ENCODE measurements at places on chromosomes 7 and 10.

GRCh38 chr10:8504499-8504898 lies 450.0 kb downstream of the GATA3 start:
- no peak for DNase-seq

DNA sequence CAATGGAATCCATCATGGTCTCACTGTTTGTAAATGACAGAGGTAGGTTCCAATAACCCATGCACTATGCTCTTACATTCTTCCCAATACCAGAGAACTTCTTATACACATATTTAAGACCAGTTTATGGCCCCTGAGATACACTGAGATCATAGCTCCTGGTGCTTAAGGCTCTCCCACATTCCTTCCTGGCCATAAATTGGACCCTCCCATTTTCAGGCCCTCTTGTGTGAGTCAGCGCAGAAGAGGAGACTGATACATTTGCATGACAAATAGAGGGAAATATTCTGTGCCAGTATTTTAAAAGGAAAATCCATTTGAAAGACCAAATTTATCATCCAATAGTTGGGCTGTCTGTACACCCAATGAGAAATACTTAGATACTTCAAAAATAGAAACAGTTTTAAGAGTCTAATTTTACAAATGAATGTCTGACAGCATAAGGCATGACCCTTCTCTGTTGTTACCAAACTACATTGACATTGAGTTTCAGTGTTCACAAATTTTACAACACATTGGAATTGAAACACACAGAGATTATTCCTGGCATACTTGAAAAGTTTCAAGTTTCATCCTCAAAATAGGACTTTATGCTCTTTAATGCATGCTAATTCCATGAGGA lies 35.3 kb downstream of the SLC16A9 start:
- DNase-seq: no peak

DNA sequence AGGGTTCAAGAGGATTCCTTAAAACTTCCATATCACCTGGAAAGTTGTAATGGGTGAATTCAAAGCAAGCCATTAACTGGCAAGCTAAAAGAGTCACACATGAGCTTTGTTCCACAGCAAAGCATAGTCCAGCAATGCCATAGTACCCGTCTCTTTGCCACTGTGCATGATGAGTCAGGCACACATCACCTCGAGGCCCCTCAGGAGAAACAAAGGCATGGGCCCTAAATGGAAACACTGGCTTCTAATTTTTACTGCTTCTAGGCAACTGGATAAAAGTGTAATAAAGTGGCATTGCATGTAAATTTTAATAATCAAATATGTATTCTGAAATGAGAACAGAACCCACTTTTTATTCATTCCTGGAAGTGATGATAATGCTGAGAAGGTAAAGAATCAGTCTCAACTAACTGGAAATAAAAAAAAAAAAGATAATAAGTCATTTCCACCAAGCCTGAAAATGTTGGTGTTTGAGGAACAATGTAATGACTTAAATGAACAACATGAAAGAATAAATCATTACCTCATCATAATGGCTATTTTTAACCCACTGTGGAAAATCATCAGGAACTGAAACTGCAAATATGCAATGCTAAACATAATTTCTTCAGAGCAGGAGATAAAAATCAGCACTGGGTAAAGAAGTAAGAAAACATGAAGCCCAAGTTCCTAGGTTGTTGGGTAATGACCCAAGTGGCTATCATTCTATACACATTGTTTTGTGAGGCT lies 104.9 kb downstream of the CDK6 start:
- no peak for DNase-seq

DNA sequence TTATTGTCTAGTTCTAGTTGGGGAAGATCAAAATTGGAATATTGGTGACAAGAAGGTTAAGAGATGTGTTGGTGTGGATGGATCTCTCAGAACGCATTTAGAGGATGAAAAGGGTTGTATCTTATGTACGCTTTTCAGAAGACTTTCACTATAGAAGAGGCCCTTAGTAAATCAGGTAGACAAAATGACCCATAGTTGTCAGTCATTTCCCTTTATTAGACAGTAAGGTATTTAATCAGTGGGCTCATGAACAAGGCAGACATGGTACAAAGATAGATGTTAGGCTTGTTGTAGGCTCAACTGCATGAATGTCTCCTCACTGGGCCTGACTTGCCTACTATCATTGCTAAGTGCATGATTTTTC lies 359.2 kb downstream of the PHF14 start:
- no peak for DNase-seq

DNA sequence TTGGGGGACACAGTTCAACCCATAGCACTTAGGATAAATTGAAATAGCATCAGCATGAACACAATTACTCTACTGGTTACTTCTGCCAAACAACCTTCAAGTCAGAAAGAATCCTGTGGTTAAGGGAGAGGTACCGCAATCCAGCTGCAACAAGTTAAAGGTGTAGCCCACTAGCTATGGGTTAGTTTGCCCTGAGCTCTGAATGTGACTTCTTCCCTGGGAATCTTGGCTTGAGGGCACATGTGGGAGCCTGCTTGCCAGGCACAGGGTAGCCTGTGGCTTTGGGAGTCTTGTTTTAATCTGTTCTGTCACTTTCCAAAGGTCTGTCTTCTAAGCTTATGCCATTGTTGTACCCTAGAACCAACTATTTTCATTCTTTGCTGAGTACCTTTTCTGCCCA lies 8.9 kb upstream of the SGPL1 start:
- DNase-seq: no peak

GRCh38 chr7:139691253-139691781 lies 86.5 kb downstream of the HIPK2 start:
- DNase-seq: no peak

GRCh38 chr7:16764942-16765341 lies 11.4 kb downstream of the TSPAN13 start:
- no peak for DNase-seq

DNA sequence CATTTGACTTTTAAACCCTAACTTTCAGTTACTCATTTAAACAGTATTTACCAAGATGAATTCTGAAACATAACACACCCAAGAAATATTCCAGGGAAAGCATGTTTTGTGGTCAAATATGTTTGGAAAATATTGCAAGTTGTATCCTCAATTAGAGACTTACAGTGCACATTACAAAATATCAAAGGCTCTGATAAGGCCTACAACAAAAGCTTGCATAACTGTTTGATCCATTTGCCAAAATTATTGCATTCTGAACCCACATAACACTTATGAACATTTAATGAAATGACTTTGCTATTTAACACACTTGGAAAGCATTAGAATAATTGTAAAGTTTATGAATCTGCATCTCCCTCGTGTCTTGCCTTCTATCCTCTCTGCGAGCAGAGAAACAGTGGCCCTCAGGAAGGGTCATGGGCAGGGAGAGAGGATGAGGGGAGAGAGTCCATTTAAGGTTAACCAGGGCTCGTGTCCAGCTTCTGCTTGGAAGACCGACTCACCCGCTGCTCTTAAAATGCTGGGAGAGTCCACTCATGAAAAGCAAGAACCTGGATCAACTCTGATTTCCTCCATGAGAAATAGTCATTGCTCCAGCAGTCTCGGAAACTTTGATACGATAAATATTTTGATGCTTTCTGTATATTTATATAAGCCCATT lies 408.2 kb upstream of the ZMIZ1 start:
- no peak for DNase-seq

DNA sequence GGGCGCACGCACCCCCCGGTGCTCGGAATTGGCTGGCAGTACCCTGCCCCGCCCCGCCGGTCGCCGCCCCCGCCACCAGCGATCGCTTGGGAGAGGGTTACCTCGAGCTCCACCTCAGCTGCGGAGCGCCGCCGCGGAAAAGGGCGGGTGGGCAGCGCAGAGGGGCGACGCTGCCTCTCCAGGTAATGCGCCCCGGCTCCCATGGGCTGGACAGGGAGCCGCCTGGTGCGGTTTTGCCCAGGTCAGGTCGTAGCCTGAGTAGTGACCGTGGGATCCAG lies 1.3 kb downstream of the PFKFB3 start:
- DNase-seq: peak; percentile 18

- DNase-seq: no peak
These were observed 399.8 kb downstream of the HTR7 start for GRCh38 chr10:90458054-90458453.

DNA sequence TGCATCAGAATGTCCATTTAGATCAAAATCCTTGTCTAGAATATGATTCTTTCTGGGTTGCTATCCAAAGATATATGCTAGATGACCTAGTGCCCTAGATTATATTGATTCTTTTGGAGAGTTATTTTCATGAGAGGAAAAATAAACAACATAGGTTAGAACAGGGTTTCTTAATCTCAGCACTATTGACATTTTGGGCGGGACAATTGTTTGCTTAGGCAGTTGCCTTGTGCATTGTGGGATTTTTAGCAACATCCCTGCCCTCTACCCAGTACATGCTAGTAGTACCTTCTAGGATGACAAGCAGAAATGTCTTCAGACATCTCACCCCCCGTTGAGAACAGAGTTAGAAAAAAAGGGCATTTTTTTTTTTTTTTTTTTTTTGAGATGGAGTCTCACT lies 25.1 kb upstream of the LAMB1 start:
- no peak for DNase-seq

- DNase-seq: no peak
These were observed 150.1 kb upstream of the RHEB start for GRCh38 chr7:151669762-151670161.

- DNase-seq: no peak
These were observed 74.8 kb downstream of the LCOR start for GRCh38 chr10:96906864-96907263.

- no peak for DNase-seq
These were observed 91.8 kb downstream of the PRKAG2 start for GRCh38 chr7:151784853-151785680.

GRCh38 chr7:12139416-12139815 lies 71.7 kb upstream of the TMEM106B start:
- no peak for DNase-seq

DNA sequence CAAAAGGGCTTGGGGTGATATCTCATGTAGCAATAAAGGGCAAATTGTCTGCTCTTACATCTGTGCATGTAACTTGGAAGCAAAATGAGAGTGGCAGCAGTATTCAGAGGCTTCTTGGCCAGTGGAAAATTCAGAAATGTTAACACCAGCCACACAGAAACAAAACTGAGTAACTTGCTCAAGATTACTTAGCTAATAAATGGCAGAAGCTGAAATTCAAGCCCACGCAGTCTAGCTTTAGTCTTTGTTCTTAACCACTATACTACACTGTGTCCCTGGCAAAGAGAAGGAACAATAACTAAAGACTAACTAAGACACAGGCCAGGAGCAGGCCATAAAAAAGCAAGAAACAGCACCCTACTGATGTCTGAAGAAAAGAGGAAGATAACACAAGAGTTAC lies 185.9 kb upstream of the ASAH2 start:
- DNase-seq: no peak

GRCh38 chr7:40468891-40469864 lies 334.4 kb downstream of the SUGCT start:
- no peak for DNase-seq

GRCh38 chr10:108421266-108421665 lies 1256.8 kb upstream of the SORCS1 start:
- DNase-seq: no peak

- DNase-seq: no peak
These were observed 17.7 kb downstream of the GIMAP5 start for GRCh38 chr7:150754951-150755350.

GRCh38 chr10:132016514-132016913 lies 34.8 kb upstream of the BNIP3 start:
- no peak for DNase-seq

GRCh38 chr10:71600849-71601248 lies 118.7 kb downstream of the C10orf105 start:
- no peak for DNase-seq

DNA sequence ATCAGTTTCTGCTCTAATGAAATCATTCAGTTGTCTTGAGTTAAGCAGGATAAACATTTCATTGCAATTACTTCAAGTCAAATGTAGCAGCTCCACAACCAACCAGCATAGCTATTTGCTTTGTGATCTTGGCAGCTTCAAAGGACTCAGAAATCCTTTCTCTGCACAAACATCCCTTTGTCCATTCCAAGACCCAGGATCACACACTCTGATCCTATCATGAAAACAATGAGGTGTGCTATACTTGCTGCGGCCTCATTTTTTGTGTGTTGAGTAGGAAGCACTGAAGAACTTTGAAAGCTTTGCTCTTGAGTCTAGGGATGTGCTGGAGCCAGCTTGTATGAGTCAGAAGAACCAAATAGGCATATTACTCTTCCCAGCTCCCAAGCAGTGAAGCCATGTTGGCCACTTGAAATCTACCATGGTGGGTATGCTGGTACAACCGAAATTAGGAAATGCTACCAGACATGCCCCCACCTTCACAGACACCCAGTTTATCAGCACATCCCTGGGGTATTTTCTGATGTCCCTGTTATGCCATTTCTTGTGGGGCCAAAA lies 199.4 kb upstream of the PRSS58 start:
- DNase-seq: no peak

DNA sequence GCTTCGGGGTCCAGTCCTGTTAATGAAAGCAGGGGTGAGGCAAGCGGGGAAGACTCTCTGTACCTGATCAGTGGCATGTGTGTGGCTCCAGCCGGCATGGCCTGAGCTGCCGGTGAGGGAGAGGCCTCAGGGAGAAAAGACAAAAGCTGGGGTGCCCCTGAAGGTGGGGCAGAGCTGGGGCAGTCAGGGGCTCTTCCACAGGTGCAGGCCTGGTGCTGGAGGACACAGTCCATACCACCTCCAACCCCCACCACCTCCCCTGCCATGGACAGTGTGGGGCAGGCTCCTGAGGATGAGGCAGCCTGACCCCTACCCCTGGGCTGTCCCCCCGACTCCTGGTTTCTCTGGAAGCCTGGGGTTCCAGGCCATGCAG lies 129.5 kb downstream of the LHPP start:
- DNase-seq: no peak

- DNase-seq: no peak
These were observed 56.8 kb downstream of the MPP7 start for GRCh38 chr10:28246023-28246422.

- no peak for DNase-seq
These were observed 20.9 kb downstream of the FAM24A start for GRCh38 chr10:122931088-122931906.

DNA sequence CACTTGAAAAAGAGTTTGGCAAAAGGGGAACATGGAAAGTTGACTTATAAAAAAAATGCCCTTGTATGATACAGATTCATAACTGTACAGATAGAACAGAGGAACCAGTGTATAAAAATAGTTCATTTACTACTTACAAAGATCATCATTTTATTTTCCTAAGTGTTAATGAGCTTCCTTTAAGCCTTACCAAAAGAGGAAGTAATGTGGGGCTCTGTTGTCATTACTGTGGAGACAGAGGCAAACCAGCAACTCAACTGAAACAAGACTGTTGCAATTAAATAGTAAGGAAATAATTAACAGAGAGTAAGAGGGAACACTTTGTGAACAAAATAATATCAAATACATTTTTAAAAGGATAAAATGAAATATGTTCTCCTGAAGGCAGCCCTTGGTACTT lies 526.2 kb upstream of the ADARB2 start:
- no peak for DNase-seq

DNA sequence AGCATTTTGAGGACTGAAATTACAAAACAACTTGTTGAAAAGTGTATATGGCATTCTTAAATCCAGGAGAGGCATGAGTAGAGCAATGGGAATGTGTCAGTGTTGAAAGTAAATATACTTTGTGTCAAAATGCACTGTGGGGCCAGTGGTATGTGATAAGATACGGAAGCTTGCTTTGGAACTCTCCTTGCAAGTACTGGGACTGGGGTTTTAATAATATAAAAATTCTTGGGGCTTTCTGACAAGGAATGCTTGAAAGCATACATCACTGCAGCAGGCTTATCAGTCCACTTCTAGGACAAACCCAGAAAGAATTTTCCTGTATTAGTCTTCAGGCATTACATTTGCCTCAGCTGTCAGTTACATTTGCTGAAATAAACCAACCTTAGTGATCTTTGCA lies 472.8 kb upstream of the FZD8 start:
- DNase-seq: no peak

GRCh38 chr7:116037401-116037800 lies 6.8 kb upstream of the TFEC start:
- no peak for DNase-seq
